Bronchial epithelial cell (primary cell): ENCODE measurements at places on chromosomes 16 and 17. TPM values are rescaled to one million over a fixed set of nuclear protein-coding genes. Genes with fewer than 3 reads are reported as not detected.

CLEC3A gene
- not detected in 2 replicates for total RNA-seq

ACSM2B gene
- total RNA-seq = not detected in 2 replicates

NTN3 gene
- under 0.01 TPM in 1 of 2 replicates, not detected in the other for total RNA-seq

TNFRSF17 gene
- total RNA-seq = not detected in 2 replicates

GRCh38 chr16:31084584-31085302 is 4.0 kb downstream of the PRSS53 start:
- DNase-seq = no peak

GRCh38 chr17:33052856-33053255 is 61.2 kb downstream of the SPACA3 start:
- peak; percentile 20 for DNase-seq

DNA sequence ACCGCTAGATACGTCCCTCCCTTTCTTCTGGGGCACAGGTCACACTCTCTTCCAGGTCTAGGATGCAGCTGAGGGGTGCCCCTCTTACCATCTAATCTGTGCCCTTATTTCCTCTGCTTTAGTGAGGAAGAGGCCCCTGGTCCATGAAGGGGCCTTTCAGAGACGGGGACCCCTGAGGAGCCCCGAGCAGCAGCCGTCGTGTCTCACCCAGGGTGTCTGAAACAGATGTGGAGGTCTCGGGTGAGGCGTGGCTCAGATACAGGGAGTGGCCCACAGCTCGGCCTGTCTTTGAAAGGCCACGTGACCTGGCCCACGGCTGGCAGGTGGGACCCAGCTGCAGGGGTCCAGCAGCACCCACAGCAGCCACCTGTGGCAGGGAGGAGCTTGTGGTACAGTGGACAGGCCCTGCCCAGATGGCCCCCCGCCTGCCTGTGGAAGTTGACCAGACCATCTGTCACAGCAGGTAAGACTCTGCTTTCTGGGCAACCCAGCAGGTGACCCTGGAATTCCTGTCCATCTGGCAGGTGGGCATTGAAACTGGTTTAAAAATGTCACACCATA is 15.6 kb downstream of the SCGB1C2 start:
- no peak for DNase-seq

- no peak for DNase-seq
Measured at GRCh38 chr17:75207760-75208159, 2.3 kb downstream of the NUP85 start.

DNA sequence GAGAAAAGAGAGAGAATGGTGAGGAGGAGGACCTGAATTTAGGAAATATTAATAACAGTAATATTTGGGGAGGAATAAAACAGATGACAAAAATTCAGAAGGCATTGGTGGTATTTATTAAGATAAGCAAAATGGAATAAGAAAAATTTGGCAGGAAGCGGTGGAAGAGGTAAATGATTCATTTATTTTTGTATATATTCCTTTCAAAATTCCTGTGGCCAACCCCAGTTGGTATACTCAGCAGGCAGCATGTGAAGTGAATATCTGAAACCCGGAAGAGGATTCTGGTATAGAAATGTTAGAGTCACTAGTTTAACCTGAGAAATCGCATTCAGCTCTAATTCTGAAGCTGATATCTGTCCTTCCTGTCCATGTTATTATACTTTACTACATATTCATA is 792.0 kb downstream of the KCNJ2 start:
- no peak for DNase-seq

GRCh38 chr17:50080827-50081226 is 14.3 kb upstream of the PDK2 start:
- no peak for DNase-seq

- no peak for DNase-seq
Measured at GRCh38 chr16:19186408-19186807, 18.4 kb downstream of the SYT17 start.
